ENCODE measurements at places on chromosomes 4 and X.

DNA sequence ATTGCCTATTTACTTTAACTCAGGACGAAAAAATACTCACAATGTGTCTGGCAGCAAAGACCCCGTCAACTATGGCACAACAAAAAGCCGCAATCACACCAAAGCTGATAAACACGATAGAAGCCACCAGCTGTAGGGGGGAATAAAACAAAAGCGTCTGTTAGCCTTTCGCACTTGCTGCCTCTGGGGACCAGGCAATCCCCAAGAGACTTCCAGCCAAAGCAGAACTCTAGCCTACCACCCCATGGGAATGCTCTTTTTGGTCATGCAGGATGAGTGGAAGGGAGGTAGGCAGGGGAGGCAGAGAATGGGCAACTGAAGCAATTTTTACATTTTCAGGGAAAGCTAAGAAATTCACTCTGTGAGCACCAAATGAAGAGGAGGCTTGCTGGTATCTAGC lies 20.1 kb downstream of the TMEM255A start:
- DNase-seq, result peak; percentile 35

GRCh38 chr4:141731481-141731880 lies 95.1 kb downstream of the IL15 start:
- no peak for DNase-seq

DNA sequence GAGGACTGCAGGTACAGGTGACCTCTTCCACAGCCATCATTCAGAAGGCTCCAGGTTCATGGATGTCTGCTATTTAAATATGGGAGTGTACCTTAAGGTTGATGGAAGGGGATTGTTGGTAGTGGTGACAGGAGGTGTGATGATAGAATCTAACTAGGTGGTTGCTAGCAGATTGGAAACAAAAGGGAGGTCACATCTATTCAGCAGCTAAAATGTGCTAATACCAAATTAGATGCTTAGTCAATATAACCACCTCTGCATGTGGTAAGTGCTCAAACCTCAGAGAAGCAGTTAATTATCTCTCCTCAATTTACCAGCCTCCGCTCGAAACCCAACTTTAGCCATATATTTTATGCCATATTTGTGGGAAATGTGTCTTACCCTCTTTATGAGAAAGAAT lies 98.7 kb upstream of the CCSER1 start:
- DNase-seq, result no peak

GRCh38 chrX:12894074-12895030 lies 12.1 kb upstream of the TLR8 start:
- DNase-seq, result no peak

DNA sequence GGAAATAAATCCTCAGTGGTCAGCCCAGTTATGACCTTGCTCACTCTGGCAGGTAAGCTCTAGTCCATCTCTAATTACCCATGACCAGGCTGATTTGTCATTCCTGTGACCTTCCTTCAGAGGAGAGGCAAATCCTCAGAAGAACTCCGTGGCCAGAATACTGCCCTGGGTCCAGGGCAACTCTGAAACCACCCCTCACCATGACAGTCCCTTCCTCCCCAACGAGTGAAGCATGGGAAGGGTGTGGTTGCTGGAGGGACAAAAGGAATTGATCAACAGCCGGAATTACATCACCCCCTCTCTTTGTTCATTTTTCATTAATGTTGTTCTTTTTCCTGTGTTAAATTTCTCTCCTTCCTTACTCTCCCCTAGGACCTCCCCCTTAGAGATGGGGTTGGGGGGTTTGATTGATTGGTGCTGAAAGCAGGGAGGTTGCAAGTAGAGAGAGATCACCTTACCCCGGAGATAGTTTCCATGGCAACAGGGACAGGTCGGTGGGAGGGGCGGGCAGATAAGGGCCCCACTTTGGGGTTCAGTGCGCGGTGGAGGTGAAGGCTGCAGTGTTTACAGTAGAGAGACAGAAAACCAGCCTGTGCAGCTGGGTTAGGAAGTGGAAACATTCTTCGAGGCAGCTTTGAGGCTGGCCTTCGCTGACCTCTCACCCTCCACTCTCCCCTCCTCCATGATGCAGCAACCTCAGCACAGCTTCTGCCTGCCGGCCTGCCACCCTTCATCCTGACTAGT lies 647.4 kb downstream of the BCOR start:
- DNase-seq, result no peak

DNA sequence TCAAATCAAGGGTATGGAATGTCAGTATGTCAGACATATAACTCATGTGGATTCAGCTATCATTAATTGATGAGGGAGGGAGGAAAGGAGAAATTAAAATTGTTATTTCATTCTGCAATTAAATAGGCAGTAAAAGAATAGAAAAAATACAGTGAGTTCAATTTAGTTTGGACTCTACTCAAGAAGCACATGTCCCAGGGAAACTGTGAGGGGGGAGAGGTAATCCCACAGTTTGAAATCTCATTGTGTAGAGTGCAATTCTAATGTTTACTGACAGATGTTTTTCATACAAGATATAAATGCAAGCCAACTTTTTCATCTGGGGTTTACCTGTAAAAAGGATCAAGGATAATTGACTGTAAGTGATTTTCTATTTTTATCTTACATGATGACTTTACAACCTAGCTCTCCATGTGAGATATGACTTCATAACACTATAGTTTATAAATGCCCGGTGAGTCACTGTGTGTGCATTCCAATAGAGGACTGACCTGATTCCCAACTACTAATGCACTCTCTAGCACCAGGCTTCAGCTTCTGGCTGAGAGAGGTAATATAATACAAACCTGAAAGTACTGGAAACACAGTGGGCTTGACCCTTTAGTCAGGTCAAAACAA lies 35.2 kb upstream of the SCD5 start:
- no peak for DNase-seq

GRCh38 chrX:9308426-9308825 lies 156.4 kb upstream of the TBL1X start:
- no peak for DNase-seq

DNA sequence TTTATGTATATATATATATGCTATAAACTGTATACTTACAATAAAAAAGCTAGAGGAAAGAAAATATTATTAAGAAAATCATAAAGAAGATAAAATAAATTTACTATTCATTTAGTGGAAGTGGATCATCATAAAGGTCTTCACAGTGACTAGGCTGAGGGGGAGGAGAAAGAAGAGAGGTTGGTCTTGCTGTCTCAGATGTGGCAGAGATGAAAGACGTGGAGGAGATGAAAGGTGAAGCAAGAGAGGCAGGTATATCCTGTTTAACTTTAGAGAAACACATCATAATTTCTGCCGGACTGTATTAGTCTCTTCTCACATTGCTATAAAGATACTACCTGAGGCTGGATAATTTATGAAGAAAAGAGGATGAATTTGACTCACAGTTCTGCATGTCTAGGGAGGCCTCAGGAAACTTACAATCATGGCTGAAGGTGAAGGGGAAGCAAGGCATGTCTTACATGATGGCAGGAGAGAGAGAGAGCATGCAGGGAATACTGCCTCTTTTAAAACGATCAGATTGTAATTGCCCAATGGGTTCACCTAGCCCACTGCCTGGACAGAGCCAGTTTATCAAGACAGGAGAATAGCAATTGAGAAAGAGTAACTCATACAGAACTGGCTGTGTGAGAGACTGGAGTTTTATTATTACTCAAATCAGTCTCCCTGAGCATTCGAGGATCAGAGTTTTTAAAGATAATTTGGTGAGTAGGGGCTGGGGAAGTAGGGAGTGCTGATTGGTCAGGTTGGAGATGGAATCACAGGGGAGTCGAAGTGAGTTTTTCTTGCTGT lies 22.1 kb upstream of the RRAGB start:
- DNase-seq, result no peak

DNA sequence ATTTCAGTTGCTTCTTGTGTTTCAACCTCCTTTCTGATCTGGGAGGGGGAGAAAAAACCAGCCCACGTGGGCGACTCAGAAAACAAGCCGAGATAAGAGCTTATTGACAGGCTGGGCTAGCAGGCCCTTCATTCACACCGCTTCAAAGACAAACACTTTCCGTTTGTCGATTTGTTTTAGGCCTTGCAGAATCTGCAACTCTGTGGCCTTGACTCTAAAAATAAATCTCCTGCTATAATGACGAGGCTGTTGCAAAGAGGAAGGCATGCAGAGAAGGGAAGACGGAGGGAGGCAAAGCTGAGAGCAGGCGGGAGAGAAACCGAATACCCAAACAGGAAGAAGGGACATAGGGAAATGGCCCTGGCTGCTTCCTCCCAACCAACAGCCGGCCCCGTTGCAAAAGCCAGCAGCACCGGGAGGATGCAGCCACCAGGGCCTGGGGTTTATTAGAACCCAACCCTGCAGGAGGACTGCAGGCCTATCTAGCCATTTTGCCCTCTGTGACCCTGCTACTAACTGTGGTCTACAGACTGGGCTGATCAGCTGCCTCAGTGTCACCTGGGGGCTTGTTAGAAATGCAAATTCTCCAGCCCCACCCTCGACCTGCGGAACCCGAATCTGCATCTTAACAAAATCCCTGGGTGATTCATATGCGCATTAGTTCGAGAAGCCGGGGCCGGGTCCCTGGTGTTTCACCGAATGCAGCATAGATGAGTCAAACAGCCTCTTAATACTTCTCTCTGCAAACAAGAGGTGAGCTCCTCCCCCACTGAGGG lies 325.5 kb downstream of the BCOR start:
- no peak for DNase-seq

DNA sequence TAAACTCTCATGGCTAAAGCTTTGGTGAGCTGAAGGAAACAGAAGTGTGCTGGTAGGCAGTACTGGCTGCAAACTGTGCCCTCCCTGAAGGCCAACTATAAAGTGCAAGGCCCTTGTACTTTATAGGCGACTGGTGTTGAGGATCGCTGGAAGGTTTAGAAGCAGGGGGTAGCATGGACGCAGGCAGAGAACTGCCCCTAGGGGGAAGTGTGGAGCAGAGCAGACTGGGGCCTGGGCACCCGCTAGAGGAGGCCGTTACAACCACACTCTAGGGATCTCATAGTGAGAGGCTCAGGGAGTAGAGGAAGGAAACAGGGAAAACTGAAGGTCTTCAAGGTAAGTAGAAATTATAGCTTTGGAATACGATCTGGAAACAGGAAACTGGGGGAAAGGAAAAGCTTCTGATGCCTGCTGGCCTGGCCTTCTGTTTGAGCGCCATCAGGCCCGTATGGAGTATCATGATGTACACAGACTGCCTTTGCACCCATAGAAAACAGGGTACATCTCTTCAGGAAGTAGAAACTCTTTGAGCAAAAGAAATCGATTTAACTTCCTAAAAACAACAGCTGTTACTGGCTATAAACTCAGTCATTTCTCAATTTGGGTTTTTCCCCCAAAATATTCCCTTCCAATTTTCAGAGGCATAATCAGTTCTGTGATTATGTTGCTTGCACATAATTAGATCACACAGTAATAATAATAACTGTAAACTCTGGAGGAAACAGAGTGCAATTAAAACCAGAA lies 23.9 kb upstream of the TMSB4X start:
- DNase-seq, result peak; percentile 17

GRCh38 chrX:74343343-74344279 lies 39.6 kb downstream of the ZCCHC13 start:
- DNase-seq, result peak; percentile 85

- no peak for DNase-seq
Observed at GRCh38 chr4:133452678-133453077, 303.6 kb downstream of the PCDH10 start.

DNA sequence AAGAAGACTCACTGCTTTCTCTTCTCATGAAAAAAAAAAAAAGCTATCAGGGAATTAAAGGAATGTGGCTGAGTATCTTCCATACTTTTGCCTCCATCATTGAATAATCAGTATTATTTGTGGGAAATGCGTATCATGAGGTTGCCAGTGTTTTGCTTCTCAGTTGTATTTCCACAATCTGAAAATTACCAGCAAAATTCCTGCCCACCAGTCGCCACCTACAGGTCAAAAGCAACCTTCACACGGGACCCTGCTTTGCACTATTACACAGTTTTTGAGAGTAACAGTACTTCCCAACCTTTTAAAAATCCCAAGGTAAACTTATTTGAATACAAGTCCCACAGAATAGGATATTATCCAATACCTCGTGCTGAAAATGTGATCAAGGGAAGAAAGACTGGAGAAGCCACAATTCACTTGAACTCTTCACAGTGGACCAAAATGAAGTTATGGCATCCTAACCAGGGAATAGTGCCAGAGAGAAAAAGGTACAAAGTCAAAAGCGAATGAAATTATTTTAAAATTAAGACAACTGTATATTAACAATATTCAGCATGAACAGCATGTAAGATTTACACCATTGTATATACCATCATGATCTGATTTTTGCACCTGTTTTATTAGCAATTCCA lies 30.4 kb downstream of the PGRMC1 start:
- DNase-seq, result no peak

- no peak for DNase-seq
Observed at GRCh38 chr4:3286335-3287175, 6.3 kb upstream of the RGS12 start.
